Urinary bladder (tissue), 4 donors: ENCODE measurements at places on chromosomes 5 and 9.

GRCh38 chr9:91948597-91949391, 1.2 kb downstream of the ROR2 start:
- no peak for DNase-seq

- DNase-seq, result no peak
Observed at GRCh38 chr9:68822596-68823165, 117.6 kb downstream of the PIP5K1B start.

DNA sequence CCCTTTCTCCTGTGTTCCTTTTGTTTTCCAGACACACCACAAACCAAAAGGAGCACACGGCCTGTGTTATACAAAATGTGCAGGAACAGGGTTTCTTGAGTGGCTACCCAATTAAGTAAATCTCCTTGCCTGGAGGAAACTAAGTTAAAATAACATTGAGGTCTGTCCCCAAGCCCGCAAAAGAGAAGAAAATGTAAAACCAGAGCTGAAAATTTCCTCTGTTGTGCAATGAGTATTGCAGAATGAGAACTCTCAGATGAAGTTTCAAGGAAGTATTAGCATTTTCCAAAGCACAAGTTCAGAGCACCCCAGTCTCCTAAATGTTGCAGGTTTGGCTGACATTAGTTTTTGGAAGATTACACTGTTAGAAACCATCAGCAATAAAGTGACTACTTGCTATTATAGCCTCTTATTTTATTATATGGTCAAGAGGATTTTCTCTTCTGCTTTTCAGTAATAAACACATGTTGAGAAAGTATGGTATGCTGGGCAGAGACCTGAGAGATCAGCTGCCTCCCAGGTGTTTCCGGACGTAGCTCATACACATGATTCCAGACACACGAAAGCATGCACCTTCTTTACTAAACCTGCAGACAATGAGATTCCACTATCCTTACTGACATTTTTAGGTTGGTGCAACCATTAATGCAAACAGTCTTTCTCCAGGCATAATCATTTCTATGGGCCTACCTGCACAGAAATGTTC, 161.3 kb downstream of the SNCAIP start:
- DNase-seq, result no peak

DNA sequence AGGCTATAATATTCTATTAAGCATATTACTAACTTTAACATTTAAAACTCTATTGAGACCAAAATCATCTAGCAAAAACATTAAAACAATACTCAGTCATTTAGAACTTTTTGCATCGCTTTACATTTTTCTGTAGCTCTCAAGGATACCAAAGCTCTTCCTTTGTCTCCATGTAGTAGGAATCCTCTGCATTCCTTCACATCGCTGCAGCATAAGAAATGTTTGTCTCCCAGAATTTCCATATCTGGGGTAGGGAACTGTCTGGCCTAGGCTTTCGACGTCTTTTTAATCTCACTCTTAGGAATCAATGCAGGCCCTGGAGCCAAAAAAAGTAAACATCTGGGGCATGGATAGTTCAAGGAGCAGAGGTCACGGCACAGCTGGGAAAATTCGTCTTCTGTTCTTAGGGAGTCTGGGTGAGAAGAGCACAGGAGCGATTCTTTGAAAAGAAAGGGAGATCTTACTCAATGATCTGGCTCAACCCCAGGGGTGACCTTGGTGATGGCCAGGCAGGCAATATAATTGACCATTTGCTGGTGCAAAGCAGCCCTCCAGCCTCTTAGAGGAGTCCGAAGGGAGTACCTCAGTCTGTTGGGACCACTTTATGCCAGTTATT, 23.2 kb upstream of the RAI14 start:
- no peak for DNase-seq

DNA sequence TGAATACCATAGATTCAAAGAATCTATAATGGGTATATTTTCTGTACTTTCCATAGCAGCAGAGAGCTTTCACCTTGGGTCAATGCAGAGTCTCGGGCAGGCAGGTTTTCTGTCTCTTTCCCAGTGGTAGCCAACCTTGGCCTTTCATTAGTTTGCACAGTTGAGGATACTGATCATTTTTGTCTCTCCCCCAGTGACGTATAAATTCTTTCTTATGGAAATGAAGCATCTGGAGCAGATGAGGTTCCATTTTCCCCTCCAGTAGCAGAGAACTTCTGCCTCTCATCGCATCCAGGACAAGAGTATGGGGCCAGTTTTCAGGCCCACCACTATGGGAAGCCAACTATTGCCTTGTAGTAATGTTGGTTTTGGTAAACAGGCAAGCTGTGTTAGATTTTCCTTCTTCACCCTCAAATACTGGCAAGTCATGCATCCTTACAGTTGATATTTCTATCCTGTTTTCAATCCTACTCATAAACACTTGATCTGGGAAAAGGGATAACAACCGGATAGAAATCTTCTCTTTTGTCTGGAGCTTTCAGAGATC, 845.2 kb upstream of the CDH18 start:
- DNase-seq, result no peak

- no peak for DNase-seq
Observed at GRCh38 chr5:55180016-55180415, 7.0 kb upstream of the CDC20B start.

DNA sequence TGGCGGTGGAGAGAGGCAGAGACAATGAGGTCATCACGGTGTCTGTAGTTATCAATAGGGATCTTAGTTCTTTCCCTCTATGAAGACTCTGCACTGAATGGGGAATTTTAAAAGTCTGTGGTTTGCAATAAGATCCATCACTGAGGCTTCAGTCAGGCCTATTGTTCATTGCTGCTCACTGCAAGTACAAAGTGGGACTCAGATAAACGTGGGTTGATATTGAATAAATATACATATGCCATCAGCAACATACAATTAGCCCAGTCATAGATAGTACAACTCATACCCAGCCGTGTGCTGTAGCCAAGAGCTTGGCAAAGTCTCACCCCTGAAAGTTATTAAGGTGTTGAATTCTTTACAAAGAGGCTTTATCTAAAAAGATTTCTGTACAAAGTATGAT, 88.4 kb downstream of the ENC1 start:
- DNase-seq, result no peak

DNA sequence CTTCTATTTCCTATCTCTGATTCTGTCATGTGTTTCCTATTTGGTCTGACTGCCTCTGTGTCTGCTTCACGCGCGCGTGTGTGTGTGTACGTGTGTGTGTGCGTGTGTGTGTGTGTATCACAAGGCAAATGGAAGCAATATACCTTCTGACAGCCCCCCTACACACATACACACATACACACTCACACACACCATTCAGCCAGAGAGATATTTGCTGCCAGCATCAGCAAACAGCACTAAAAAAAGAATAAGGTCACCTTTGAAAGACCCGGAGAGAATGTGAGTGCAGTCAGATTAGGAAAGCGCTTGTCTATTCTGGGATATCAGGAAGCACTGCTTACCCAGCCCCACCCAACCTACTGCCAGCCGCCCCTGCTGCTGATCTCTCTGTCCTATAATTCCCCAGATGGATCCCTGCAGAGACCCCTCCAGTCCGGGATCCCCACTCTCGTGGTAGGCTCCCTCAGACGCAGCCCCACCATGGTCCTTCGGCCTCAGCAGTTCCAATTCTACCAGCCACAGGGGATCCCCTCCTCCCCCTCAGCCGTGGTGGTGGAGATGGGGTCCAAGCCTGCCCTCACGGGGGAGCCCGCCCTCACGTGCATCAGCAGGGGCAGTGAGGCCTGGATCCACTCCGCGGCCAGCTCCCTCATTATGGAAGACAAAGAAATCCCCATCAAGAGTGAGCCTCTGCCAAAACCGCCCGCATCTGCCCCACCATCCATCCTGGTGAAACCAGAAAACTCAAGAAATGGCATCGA, 45.7 kb downstream of the PLAC8L1 start:
- no peak for DNase-seq

GRCh38 chr9:92980085-92980745, 32.9 kb downstream of the FGD3 start:
- no peak for DNase-seq

GRCh38 chr9:110029429-110029955, 178.5 kb downstream of the C9orf152 start:
- DNase-seq, result no peak

DNA sequence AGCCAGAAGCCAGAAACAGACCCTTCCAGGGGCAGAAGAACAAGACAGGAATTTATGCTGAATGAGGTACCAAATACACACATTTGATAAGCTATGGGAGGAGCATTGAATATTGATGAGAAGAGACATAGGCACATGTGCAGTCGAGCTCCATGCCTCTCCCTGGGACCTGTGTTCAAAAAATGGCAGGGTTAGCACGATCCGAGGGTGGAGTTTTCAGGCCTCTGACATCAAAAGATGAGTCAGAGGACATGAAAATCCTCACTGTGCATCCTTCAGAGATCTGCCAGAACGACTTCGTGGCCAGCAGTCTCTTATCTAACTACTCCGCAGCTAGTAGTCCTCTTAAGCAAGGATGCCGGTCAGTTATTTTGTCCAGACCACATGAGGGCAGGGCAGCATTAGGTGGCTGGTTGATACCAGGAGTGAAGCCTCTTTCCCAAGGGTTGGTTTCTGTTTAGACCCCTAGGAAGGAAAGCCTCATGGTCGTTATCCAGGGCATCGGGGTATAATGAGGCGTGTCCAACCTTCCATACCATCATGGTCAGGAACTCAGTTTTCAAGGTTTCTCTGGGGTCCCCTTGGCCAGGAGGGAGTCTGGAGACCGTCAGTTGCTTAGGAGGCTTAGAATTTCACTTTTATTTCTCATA, 11.6 kb upstream of the CMBL start:
- DNase-seq, result no peak

DNA sequence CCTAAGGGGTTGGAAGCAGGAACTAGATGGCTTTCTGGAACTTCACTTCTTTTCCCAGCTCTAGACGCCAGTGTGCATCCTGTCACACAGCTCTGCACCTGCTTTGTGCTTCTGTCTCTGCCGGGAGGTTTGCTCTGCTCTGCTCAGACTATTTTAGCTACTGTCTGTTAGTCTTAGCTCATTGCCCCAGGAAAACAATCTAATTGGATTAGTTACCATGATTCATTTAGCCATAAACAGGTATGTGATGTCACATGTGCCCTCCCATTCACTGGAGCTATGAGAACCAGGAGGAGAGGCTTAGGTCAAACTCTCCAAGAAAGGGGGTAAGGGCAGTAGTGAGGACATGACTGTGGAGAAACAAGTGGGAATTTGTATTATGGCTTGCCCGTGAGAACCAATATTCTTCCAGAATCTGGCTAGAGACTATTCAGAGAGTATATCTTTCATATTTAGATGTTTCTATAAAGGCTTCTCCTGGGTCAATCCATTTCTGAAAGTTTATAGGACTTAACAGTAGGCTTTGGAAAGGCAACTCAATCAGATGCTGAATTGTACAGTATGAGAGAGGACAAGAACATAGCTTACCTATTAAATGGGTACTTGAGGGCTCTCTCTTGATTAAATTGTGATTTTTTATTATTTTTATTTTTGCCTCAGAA, 22.4 kb upstream of the NREP start:
- DNase-seq, result no peak

DNA sequence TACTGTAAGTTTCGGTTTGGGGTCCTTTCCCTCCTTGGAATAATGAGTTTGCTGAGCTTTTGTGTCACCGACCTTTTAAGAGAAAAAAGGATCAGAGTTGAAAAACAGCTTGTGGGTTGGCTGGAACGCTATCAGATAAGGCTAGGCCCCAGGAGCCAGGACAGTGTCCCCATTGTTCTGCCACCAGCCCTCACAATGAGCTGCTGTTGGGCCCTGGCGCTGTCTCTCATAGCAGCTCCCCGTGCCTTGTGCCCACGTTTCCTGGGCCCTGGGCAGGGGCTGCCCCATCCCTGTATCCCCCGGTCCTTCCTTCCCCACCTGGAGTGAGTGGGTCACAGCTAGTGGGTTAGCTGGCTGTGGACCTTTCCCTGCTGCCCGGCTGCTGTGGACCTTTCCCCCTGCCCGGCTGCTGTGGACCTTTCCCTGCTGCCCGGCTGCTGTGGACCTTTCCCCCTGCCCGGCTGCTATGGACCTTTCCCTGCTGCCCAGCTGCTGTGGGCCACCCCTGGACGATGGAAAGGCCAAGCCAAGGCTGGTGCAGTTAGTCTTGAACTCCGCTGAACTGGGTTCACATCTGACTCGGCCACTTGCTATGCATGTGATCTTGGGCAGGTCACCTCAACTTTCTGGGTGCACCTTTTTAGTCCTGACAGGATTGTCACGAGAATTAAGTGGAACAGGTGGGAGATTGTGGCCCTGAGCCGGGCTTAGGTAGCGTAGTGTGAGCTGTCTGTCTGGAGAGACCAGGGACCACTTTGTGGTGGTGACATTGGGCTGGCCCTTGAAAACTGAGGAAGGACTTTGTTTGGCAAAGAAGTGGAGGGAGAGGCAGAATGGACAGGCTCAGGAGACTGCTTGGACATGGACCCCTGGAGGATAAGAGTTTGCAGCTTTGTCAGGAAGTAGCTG, 99.5 kb downstream of the DAB2IP start:
- DNase-seq, result no peak

- no peak for DNase-seq
Observed at GRCh38 chr9:81224166-81225081, 464.9 kb downstream of the TLE1 start.

- no peak for DNase-seq
Observed at GRCh38 chr5:89445106-89445745, 562.2 kb upstream of the MEF2C start.

- DNase-seq, result no peak
Observed at GRCh38 chr5:172114875-172115422, 73.1 kb downstream of the STK10 start.

- DNase-seq, result no peak
Observed at GRCh38 chr9:77939149-77939668, 92.4 kb downstream of the GNAQ start.

DNA sequence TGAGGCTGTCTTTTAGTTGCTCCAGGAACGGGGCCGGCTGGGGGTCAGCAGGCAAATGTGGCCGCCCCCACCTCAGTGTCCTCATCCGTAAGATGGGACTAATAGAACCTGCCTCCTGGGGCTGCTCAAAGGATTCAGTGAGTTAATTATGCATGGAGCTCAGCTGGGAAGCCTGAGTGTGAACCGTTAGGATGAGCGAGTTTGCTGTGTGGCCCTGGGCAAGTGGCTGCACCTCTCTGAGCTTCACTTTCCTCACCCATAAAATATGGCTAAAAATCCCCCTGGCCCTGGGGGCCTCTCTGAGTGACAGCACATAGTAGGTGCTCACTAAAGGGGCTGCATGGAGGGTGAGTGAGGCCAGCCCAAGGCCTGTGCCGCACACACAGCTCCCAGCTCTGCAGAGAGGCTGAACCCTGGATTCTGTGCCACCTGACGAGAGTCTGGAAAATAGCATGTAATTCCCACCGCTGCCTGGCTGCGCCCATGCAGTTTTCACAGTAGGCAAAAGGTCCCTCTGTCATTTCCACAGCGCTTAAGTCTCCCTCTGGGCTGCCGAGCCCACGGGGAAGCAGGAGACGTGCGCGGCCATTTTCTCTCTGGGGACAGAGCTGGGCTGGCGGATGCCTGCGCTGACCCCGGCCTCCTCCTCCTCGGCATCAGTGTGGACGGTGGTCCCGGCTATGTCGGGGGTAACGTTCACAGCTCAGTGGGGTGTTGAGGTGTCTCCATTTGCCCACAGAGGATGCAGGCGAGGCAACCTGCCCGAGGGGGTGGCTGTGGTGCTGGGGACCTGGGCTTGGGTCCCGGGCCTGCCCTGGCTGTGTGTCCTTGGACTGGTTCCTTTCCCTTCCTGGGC, 18.2 kb downstream of the ASS1 start:
- no peak for DNase-seq
